Endothelial cell of umbilical vein (primary cell): ENCODE measurements at places on chromosomes 6 and 20. TPM values are rescaled to one million over a fixed set of nuclear protein-coding genes. Genes with fewer than 3 reads are reported as not detected.

The OPN5 gene
- total RNA-seq = not detected in 2 replicates

The GPX5 gene
- total RNA-seq = not detected in 2 replicates

The DOK5 gene
- total RNA-seq = 5.7 and 14.2 TPM in 2 replicates

The GSTA4 gene
- 15.0 and 17.9 TPM in 2 replicates for total RNA-seq

The GJA1 gene
- total RNA-seq = 235 and 288 TPM in 2 replicates

The IL17F gene
- total RNA-seq = not detected in 2 replicates

The PREX1 gene
- total RNA-seq = 65.7 and 72.9 TPM in 2 replicates

The HLA-DPA1 gene
- 11.4 TPM in 1 of 2 replicates, not detected in the other for total RNA-seq

The BMP7 gene
- total RNA-seq = not detected in 2 replicates

The MPIG6B gene
- total RNA-seq = not detected in 2 replicates

GRCh38 chr6:135451617-135452190 lies 45.8 kb downstream of the AHI1 start:
- DNase-seq = peak; percentile 63

GRCh38 chr6:158771399-158772152 lies 47.6 kb downstream of the EZR start:
- no peak for DNase-seq

- DNase-seq = no peak
Measured at GRCh38 chr6:87990871-87991270, 56.8 kb upstream of the SPACA1 start.

GRCh38 chr6:9087470-9087869 lies 652.1 kb upstream of the SLC35B3 start:
- DNase-seq = no peak

DNA sequence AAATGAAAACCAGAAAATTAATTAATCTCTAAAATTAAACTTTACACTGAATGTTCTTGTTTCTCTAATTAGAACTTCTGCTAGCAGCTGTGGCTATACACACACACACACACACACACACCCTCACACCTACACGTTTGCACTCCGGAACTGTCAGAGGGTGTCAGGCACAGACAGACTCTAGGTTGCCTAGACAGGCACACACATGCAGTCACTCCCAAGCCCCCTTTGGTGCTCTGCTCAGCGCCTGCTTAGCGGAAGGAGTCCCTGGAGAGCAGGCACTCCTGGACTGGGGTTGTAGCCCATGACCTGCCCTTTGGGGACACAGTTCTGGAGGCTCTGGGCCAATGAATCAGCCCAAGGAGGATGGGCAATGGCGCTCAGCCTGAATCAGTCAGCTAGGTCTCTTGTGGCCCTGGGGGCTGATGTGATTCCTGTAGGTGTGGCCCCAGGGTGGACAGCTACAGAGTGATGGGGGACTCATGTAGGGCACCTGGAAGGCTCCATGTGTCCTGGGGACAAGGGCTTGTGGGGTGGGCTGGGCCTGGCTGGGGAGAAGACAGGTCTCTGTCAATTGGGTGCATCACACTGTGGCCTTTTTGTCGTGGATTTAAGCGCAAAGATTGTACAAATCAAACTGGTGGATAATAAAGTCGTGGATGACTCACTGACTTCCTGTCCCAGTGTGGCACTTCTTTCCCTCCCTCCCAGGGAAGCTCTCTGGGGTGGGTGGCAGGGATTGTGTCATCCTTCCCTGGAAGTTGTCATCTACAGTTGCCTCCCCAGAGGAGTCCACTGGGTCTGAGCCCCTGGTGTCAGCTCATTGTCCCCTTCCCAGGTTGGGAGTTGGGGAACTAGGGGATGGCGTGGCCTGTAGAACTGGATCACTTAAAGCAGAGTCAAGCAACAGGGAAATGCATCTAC lies 8.8 kb downstream of the TMEM151B start:
- no peak for DNase-seq

DNA sequence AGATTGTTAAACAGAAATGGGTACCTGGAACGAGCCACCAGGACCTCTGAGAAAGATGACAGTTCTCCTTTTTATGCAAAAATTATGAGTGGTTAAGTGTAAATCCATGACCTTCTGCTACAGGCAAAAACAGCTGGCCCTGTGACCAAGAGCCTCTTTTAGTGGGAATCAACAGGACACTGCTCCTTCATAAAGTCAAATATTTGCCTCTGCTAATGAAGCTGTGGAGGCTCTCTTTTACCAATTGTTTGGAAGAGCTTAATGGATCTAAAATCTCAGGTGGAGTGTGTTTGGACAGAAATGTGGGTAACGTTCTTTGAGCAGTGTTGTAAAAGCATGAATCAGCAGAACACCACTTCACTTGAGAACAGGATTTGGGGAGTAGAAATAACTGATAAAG lies 117.5 kb upstream of the PCSK2 start:
- no peak for DNase-seq

DNA sequence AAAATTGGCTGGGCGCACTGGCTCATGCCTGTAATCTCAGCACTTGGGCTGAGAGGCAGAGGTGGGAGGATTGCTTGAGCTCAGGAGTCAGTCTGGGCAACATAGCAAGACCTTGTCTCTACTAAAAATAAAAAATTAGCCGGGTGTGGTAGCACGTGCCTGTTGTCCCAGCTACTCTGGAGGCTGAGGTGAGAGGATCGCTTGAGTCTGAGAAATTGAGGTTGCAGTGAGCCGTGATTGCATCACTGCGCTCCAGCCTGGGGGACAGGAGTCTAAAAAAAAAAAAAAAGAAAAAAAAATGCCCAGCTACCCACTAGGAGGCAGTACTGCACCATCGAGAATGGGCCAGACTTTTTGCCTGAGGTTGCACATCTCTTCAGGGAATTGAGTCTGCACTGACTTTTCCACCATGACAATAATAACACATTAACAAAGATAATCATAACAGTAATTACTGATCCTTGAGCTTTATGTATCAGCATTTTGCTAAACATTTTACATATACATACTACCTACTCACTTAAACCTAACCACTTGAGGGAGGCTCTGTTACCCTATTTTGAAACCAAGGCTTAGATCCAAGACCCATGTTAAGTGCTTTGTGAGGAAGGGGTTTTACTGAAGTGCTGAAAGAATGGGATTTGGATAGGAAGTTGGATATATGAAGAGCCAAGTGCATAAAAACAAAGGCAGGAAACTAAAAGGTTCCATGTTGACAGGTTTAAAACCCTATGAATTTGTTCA lies 21.0 kb downstream of the SRSF3 start:
- DNase-seq = peak; percentile 85

GRCh38 chr6:8991844-8992243 lies 556.5 kb upstream of the SLC35B3 start:
- no peak for DNase-seq

GRCh38 chr6:119856136-119856535 lies 506.6 kb upstream of the MAN1A1 start:
- DNase-seq = no peak

DNA sequence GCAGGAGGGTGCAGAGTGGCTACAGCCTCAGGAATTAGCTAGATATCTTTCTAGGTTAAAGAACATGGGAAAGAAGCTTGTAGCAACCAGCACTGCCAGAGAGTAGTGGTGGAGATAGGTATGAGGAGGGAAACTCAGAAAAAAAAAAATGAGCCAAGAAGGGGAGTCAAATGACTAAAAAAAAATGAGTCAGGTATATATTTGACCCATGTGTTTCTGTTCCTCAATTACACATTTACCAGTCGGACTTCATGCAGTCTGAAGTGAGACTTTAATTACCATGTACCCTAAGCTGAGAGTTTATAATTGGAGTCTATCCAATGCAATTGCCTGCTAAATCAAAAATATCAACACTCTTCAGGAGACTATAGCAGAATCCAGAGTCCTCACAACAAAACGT lies 964.6 kb downstream of the HACE1 start:
- DNase-seq = no peak

GRCh38 chr6:20403766-20404640 lies 2.3 kb downstream of the E2F3 start:
- DNase-seq = peak; percentile 89

DNA sequence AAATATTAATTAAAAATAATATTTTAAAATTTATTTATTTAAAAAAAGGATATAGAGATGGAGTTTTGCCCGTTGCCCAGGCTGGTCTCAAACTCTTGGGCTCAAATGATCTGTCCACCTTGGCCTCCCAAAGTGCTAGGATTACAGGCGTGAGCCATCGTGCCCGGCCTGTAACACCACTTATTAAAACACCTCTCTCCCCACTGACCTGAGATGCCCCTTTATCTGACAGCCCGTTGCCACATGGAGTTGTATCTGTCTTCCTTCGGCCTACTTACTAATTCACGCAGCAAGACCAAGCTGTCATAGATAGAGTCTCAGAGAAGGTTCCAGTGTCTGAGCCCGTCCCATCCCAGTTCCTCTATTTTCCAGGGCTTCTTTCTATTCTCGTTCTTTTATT lies 30.7 kb downstream of the KIF25 start:
- no peak for DNase-seq

GRCh38 chr6:145225500-145225899 lies 509.8 kb downstream of the EPM2A start:
- no peak for DNase-seq

DNA sequence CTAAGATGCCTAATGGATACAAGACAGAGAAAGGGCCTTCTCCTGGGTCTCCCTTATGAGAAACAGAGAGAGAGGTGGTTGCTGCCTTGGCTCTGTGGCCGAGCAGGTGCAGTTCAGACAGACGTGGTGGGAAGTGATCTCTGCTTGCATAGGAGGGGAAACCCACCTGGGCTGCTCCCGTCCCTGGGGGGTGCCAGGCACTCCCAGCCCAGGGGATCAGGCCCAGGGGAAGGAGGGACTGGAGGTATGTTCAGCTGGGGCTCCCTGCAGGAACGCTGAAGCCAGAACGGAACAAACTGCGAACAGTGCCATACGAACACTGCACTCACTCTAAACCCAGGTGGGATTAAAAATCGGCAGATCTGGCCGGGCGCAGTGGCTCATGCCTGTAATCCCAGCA lies 35.7 kb upstream of the OVOL2 start:
- DNase-seq = no peak
